Activated T-cell treated with anti-CD3 and anti-CD28 coated beads, Interleukin-2, amount 50 U/mL, for 48 hours (primary cell): ENCODE measurements at places on chromosomes 4 and X.

DNA sequence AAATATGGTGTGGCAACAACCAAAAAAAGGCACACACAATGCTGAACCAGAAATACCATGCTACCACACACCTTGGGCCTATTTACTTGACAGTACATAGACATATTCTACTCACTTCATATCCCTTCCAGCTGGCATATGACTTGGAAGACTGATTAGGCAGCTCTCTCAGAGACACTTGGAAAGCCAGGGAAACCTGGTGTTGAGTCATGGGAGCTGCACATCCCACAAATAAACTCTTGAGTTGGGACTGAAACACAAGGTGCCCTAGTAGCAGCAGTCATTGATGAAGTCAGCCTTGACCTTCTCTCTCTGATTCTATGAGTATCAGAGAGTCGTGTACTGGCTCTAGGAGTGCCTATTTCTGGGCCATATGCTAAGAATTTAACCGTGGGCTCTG is 776.6 kb upstream of the LCORL start:
- no peak for DNase-seq

GRCh38 chr4:31390849-31391248 is 670.7 kb downstream of the PCDH7 start:
- DNase-seq: no peak

DNA sequence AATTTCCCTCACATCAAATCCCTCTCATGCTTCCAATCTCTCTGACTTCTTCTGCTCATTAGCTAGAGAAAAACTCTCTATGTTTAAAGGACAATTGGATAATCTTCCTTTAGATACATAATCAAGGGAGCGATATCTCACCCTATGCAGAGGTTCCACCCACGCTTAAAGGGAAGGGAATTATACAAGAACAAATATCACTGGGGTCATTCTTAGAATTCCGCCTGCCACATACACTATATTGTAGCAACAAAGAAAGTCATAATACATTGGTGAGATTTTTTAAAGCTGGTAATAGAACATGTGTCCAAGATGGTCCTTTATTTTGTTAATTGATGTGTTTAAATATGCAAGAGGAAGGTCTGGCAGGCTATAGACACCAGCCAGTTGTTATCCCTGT is 31.5 kb downstream of the NKX6-1 start:
- DNase-seq: no peak

- no peak for DNase-seq
Observed at GRCh38 chrX:103498786-103499185, 20.5 kb downstream of the RAB40A start.

GRCh38 chr4:4792466-4792865 is 67.0 kb upstream of the MSX1 start:
- no peak for DNase-seq

DNA sequence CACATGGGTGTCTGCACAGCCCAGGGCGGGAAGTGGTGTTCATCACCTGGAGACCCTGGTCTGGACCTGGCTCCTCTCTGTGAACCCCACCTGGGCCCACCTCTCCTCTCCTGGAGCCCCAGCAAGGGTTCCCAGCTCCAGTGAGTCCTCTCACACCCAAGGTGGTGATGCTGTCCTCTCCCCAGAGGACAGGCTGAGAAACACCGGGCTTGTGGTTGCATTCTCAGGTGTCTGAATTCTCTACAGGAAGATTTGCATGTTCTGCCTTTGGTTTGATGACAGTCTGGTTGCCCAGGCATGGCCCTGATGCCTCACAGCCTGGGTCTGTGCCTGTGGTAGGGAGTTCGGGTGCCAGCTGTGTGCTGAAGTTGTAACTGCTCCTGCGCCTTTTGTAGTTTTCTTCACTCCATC is 3.8 kb downstream of the MAEA start:
- no peak for DNase-seq

DNA sequence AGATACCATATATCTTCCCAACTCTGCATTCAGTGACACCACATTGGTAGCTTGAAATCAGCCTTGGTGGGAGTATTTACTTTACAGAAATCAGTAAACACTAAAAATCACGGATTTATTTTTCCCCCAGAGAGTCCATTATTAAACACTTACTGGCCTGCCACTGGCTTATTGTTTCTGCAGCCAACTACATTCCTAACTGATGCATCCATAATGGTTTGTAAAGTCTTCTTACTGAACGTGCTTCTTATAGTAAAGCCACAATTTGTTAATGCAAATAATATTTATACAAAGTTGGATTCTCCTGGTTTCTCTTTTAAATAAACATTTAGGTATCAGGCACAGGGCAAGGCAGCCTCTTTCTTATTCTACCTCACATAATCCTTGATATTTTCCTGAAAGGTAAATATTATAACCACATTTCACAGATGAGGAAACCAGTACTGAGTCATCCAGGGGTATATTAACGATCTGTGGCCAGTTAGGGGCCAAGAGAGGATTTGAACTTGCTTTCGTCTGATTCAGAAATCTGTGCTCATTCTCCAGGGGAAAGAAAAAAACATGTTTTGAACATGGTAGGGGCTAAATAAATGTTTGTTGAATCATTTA is 136.5 kb downstream of the RAB28 start:
- no peak for DNase-seq

DNA sequence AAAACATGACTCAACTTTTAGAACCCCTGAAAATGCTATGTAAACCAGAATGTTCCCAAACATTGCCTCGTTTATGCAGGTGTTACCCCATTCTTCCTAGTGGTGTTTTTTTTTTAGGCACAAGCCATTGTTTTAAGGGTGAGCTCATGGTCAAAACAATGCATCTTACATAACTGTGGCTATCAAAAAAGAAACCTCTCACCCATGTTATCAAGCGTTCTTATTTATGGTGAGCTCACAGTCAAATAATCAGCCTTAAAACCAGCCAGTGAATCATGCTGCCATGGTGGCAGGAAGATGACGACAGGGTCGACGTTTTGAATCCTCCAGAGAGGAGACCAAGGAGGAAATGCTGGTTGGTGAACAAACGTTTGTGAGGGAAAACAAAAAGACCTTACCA is 195.2 kb downstream of the KDR start:
- no peak for DNase-seq

DNA sequence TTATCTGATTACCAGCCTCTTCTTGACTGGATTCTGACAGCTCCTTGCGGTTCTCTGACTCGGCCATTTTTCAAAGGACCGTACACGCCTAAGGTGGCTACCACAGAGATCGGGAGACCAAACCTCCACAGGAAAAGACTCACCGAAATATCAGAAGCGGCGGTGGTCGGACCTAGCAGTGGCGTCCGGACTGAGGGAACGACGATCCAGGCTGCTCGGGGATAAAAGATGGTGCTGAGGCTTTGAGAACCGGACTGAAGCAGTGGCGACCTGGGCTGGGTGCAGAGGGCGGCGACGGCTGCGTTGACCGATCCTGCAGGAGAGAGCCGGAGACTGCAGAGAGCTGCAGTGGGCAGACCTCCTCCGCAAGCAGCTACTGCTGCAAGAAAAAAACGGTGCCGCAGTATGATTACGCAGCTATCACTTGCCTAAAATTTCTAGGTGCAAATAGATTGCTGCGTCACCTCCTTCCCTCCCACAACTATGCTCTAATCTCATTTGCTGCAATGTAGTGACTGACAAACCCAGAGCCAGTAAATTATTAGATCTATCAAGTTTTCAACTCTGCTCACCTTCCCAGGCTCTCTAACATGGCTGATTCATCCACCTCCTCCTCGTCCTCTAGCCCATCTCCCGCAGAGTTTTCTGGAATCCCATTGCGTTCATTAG is at the start of gene NAP1L2:
TSS of gene NAP1L2 (minus strand) at position 426 of the 669 bp plus-strand sequence. CDS start at position 67, 359 bp downstream.
- DNase-seq: peak; percentile 40

DNA sequence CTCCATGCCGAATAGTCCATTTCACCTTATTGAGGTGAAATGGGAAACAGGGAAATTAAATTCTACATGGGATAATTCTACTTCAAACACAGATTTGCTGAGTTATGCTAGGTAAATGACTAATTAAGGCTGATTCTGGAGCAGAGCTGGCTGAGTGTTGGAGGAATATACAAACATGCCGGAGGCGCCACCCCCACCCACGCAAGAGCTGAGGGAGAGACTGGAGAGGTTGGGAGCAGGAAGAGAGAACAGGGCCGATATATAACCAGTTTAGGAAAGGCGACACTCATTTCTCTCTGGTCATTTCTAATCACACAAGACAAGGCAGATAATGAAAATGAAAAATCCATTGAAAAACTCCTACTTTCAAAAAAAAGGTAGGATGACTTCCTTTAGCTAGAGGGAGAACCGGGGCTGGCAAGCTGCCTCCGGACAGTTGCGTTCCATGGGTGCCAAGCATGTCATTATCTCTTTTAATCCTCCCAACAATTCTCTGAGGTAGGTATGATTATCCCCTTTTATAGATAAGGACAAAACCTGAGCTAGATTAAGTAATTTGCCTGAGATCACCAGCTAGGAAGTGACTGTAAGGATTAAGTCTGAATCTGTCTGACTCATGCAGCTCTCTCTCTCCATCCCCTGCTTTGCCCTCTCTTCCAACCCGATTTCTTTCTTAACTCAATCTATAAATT is 27.6 kb upstream of the CFAP299 start:
- no peak for DNase-seq

DNA sequence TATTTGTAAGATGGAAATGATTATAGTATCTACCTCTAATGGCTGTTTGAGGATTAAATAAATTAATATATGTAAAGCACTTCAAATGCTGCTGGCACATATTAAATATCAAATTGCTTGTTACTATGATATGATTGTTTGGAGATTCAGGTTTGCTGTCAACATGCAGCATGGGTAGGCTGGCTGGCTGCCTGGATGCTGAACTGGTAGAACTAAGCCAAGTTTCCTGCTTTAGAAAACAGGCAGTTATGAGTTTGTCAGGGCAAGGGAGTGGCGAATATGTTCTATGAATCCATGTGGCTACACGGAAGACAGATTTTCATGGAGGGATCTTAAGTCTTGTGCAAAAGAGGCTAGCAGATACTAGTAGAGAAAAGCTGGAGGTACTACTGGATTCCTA is 239.6 kb downstream of the GBA3 start:
- no peak for DNase-seq

DNA sequence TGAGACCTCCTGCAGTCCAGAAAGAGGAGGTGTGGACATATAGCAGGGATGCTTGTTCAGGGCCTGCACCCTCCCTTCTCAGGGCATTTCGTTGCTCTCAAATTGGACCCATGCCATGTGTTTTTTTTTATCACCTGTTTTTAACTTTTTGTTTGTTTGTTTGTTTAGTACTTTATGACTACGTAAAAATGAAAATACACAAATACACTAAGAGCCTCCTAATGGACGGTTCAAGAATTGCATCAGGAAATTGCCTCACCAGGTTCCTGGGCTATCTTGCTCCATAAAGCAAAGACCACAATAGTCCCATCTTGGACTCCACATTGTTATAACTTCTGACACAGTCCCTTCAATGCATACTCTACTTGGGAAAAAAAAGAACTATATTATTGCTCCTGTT is 1685.9 kb upstream of the TENM3 start:
- DNase-seq: no peak

GRCh38 chrX:39955625-39956024 is 142.1 kb downstream of the BCOR start:
- DNase-seq: no peak

- DNase-seq: no peak
Observed at GRCh38 chrX:94743478-94743877, 1069.5 kb downstream of the FAM133A start.

DNA sequence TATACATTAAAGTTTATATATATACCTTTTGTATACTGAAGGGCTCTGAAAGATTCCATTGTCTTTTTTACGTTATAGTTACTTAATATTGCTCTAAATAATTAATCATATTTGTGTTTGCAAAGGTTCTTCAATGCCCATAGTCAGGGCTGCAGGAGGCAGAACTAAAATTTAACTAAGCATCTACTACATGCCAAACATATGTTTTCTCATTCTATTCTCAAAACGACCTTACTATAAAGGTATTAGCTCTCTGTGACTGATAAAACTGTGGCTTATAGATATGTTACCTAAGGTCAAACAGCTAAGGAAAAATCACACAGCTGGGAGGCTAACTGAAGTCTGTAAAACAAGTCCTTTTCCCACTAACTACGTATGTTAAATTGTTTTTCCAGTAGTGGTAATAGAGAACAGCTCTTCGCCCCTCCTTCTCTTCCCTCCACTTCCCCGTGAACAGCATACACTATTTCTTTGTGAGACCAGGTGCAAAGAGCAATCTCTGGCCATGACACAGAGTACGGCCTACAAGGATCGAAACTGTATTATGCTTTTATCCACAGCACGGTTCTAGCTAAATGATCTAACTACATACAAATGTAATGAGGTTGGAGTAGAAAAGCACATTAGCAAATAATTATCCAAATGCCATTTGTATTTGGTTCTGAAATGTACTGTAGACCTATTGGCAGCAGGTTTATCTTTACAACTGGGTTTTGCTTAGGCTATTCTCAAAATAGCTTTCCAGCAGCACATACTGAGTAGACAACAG is 1.7 kb downstream of the CNOT6L start:
- no peak for DNase-seq

- peak; percentile 42 for DNase-seq
Observed at GRCh38 chr4:107736924-107737448, 17.0 kb upstream of the PAPSS1 start.

DNA sequence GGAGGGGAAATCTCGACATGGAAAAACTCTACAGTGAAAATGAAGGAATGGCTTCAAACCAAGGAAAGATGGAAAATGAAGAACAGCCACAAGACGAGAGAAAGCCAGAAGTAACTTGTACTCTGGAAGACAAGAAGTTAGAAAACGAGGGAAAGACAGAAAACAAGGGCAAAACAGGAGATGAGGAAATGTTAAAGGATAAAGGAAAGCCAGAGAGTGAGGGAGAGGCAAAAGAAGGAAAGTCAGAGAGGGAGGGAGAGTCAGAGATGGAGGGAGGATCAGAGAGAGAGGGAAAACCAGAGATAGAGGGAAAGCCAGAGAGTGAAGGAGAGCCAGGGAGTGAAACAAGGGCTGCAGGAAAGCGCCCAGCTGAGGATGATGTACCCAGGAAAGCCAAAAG is 1.3 kb downstream of the TCEAL4 start:
- DNase-seq: no peak

DNA sequence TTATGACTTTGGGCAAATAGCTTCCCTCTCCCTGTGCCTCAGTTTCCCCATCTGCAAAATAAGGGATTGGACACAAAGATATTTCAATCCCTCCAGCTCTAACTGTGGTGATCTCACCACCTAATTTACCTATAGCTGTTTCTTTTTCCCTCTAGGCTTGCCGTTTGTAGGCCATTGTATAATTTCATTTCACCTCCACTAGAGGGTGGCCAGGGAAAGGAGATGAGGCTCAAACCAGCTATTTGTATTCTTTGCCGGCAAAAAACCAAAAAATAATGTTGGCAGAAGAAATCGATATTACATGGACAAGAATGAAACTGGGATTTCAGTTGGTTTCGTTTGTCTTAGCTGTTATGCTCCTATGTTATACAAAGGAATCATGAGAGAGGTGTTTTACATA is 36.1 kb upstream of the DOCK11 start:
- no peak for DNase-seq

DNA sequence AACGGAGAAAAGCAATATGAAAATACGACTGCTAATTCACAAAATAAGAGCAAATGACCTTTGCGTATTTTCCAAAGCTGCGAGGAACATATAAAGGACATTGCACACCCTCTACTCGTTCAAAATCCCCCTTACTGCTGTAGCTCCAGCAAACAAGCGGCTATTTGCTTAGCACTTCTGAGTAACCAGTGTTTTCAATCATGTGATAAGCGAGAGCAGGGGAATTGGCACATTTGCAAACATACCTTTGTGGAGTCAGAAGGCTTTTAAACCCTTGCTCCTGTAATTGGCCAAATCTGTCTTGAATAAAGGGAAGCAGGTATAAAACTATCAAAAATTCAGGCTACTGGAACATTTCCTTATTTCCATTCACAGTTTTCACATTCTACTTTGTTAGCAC is 610.2 kb downstream of the UBE2NL start:
- no peak for DNase-seq
